ENCODE measurements at places on chromosomes 3 and 15. TPM values are rescaled to one million over a fixed set of nuclear protein-coding genes. Genes with fewer than 3 reads are reported as not detected.

The MYO5C gene
- total RNA-seq, result 22.3 TPM

The ELL3 gene
- 5.1 TPM for total RNA-seq

The FRMD5 gene
- 10.1 TPM for total RNA-seq

The MEX3B gene
- 29.5 TPM for total RNA-seq

The USP50 gene
- total RNA-seq, result 0.46 TPM

The BTBD1 gene
- 43.7 TPM for total RNA-seq

The LRRN1 gene
- total RNA-seq, result 57.9 TPM

GRCh38 chr3:86225461-86225860 lies 765.5 kb downstream of the VGLL3 start:
- DNase-seq, result no peak

DNA sequence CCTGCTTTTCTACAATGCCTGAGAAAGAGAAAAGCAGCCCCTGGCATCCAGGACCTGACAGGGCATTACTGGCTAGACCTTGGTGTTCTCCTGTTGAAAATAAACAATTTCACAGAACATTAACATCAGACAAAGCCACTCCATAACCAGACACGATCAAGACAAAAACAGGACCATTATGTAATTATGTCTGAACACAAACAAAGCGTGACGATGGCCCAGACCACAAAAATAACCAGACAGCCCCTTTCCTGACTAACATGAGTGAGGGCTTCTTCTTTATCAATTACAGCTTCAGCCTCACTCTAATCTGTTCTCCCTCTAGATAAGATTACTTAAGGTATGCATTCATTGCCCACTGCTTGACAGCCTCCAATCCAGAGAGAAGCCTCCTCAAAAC lies 172.7 kb upstream of the LMCD1 start:
- DNase-seq, result no peak

GRCh38 chr15:57421110-57421509 lies 44.8 kb downstream of the CGNL1 start:
- DNase-seq, result no peak

GRCh38 chr15:25051399-25052154 lies 96.8 kb downstream of the SNRPN start:
- no peak for DNase-seq

DNA sequence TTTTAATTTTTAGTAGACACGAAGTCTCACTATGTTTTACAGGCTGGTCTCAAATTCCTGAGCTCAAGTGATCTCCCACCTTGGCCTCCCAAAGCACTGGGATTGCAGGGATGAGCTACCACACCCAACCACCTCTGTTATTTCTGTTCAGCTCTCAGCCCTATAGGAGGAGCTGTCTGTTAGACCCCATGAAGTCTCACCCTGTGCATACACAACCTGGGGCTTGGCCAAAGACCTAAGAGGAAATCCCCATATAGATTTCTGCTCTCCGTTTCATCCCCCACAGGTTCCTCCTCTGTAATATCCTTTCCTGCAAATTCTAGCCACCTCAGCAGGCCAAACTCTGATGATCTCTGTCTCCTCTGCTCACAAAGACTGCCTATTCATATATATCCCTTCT lies 56.6 kb upstream of the CTDSPL2 start:
- no peak for DNase-seq

DNA sequence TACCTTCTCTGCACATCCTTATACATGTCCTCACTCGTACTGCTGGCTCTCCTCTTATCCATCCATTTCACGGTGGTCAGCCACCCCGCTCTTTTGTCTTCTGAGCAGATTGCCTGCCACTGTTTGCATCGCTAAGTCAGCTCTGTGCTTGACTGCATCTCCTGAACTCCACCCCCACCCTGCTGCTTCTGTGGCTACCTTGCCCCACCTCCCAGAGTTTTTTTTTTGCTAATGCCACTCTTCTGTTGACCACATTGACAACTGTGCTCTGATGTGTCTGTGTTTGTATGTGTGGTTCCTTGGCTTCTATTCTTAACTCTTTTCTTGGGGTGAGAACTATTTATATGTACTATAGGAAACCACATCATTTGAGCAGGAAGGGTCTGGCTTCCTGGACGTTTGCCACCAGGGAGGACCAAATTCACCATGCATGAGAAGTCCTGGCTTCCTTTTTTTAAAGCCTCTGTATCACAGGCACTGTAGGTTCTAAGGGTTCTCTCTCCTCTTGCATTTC lies 12.8 kb upstream of the MTMR10 start:
- DNase-seq, result peak; percentile 55

GRCh38 chr3:122496508-122496907 lies 18.2 kb downstream of the KPNA1 start:
- no peak for DNase-seq

- peak; percentile 77 for DNase-seq
Observed at GRCh38 chr3:43155464-43156121, 49.7 kb upstream of the POMGNT2 start.

DNA sequence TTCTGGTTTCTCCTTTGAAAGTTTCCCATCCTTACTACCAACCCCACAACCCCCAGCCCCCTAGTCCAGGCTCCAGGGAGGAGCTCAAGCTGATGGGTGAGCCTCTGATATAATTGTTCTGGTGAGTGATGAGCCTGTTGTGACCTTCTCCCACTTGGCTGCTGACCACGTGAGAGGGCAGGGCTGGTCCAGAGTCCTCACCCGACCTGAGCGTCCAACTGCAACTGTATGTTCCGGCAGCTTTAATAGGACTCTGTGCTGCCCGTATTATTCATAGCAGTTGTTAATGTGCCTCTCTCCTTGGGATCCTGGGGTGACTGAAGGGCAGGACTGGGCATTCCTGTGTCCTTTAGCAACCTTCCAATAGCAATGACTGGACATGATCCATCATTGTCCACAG lies 56.2 kb downstream of the B3GNT5 start:
- DNase-seq, result no peak

DNA sequence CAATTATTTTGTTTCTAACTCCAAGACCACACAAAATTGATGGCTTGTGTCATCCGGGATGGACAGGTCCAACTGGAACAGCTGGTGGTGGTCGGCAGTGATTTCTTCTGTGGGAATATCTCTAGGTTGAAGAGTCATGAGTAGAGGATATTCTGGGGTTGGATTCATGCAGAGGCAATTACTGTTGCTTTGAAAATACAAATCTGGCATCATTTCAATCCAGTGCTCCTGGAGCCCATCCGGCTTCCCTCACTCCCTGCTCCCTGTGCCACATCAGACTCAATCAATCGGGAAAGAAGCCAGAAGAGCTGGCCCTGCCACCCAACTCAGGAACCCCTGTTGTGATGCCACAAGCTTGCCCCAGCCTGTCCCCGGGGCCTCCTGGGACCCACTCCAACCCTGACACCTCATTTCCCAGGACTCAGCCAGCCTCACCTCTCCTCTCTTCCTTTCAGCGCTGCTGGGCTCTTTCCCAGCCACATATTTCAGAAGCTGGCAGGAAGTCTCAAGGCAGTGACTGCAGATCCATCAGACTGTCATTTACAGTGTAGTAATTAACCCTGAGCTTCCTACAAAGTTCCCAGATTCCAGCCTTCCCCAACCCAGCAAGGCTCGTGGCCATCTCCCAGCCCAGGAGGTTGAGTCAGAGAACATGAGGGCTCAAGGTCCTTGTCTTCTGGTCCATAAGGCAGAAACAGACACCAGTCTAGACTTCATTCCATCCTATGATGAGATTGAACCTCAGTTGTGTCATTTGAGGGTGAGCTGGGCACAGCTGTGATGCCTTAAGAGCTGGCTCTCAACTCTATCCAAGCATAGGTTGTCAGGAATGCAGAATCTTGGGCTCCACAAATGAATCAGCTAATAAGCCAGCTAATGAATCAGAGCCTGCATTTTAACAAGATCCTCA lies 114.0 kb downstream of the FAM174B start:
- DNase-seq, result no peak

- peak; percentile 3 for DNase-seq
Observed at GRCh38 chr15:73225358-73226015, 143.3 kb downstream of the HCN4 start.

DNA sequence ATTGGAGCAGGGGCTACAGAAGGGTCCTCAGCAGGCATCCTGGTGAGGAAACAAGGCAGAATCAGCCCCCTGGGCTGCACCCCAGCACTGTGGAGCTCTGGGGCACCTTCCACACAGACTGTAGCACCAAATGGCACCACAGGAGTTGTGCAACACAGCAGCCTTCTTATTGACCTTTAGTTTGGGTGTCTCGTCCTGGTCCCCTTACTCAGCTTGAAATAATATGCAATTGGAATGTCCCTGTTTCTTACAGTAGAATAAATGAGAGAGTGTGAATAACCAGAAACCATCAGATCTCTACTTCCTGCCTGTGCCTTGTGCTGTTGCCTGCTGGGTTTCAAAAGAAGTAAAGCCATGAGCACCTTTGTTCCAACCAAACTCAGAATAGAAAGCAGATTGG lies 44.5 kb downstream of the RPLP1 start:
- DNase-seq, result no peak

DNA sequence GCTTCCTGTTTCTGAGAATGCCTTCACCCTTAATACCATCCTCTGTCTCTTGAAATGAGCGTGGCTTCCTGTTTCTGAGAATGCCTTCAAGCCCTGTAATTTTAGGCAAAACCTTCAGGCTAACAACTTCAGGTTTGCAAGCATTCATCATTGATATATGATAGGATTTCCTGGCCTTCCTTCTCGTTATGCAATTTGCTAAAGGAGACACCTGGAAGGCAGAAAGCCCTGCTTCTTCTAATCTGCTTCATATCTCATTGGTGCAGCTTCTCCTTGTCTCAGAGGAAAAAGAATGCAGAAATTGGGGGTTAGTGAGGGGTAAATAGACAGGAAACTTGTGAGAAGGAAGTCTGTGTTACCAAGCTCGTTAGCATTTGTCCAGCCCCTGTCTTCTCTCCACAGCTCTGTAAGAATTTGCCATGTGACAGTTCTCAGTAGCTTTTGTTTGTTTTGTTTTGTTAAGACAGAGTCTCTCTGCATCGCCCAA lies 7.3 kb downstream of the ARL6IP5 start:
- peak; percentile 46 for DNase-seq

DNA sequence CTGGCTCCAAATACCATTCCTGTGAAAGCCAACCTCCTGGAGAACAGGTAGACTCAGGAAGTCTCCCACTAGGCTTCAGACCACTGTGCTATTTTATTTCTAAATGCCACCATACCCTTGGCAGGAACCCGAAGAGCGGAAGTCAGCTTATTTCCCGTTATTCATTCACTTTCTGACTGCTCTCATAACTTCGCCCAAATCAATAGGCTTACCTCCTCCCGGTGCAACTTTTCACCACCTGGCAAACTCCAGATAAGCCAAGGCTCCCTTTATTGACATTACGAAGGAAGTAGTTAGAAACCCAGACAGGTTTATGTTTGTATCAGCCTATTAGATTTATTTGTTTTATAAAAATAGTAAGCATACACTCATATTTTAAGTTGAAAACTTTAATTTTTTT lies 3.3 kb upstream of the CCDC54 start:
- DNase-seq, result no peak

- DNase-seq, result no peak
Observed at GRCh38 chr3:41167722-41168497, 31.4 kb upstream of the CTNNB1 start.

DNA sequence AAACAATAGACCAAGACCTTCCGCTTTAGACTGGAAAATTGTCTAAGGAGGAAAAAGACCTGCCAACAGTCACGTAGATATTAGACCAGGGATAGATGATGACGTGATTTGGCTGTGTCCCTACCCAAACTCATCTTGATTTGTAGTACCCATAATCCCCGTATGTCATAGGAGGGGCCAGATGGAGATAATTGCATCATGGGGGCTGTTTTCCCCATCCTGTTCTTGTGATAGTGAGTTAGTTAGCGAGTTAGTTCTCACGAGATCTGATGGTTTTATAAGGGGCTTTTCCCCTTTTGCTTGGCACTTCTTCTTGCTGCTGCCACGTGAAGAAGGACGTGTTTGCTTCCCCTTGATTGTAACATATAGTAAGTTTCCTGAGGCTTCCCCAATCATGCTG lies 31.7 kb upstream of the SUCLG2 start:
- no peak for DNase-seq

DNA sequence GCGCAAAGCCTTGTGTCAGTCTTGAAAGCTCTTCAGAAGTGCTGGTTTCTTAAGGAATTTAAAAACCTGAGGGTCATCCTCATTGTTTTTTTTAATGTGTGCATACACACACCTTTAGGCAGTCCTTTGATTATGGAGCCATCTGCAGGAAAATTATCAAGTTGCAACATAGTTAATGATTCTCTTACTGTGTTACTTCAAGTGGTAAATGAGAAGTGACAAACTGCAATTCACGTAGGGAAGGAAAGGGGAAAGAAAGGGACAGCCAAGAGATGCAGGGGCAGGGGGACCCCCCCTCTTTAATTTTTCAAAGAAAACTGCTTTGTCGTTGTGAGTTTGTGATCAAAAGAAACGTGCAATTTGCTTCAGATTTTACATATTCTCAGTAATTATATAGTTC lies 162.4 kb upstream of the CGNL1 start:
- peak; percentile 39 for DNase-seq

- no peak for DNase-seq
Observed at GRCh38 chr15:58495891-58496408, 64.2 kb downstream of the LIPC start.

DNA sequence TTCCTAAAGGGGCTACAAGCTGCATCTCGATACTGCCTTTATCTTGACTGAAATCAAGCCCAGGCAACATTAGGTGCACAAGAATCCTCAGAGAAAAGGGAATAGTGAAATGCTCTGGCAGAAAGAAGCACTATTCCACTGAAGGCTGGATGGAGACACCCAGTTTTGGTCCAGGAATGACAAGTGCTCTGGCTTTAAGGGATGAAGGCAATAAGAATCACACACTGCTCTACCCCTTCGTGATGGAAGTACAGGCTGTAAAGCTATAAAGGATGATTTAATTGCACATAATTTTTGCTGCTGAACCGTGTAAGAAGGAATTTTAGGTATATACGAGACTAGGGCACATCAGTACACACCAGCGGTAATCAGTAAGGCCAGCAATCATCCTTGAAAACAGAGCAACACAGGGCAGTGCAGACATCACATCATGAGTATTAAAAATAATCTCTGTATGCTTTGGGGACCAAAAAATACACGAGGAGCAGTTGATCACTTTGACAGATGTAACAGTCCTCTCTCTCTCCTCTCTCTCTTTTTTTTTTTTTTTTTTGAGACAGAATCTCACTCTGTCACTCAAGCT lies 414.6 kb upstream of the TBL1XR1 start:
- DNase-seq, result no peak

DNA sequence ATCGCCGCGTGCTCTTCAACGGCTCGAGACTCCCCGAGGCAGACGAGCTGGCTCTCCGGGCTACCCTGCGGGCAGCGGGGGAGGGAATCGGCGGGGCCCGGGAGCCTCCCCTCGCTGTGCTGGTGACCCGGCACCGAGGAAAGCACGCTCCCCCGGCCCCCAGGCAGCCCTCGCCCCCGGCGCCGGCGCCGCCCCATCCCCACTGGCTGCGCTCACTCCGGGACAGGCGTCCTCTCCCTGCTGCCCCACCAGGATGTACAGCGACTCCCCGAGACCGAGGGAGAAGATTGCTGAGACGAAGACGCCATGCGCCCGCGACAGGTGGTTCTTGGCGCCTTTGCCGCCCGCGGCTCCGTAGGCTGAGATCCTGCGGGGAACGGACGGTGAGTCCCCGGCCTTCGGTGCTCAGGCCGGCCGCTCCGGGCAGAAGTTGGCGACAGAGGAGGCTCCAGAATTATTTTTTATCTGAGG lies 1.7 kb downstream of the LTK start:
- DNase-seq, result peak; percentile 56

All from neural progenitor cell (in vitro differentiated cells).